Posterior cingulate gyrus (tissue), 11 donors: ENCODE measurements at places on chromosomes 3 and 15.

GRCh38 chr3:121232309-121233225, 313.2 kb downstream of the POLQ start:
- no peak for DNase-seq

DNA sequence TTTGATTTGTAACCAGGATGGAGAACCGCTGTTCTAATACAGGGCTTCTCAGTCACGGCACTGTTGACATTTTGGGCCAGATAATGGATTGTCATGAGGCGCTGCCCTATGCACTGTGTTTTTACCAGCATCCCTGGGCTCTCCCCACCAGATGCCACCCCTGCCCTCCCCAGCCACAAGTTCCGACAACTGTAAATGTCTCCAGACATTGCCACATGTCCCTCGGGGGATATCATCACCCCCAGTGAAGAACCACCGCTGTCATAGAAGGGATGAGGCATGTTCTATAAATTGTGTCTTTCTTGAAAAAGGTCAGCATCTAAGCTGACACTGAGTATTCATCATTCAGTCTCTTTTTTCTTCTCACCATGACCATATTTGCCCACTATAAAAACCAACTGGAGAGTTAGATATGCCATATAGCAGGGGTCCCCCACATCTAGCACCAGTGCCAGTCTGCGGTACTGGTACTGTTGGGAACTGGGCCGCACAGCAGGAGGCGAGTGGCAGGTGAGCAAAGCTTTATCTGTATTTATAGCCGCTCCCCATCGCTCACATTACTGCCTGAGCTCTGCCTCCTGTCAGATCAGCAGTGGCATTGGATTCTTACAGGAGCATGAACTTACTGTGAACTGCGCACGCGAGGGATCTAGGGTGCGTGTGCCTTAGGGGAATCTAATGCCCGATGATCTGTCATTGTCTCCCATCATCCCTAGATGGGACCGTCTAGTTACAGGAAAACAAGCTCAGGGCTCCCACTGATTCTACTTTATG, 260.5 kb upstream of the ST8SIA2 start:
- no peak for DNase-seq

GRCh38 chr15:75203908-75204263, 2.2 kb downstream of the C15orf39 start:
- no peak for DNase-seq

GRCh38 chr3:67686069-67686468, 31.7 kb upstream of the SUCLG2 start:
- no peak for DNase-seq

- no peak for DNase-seq
Observed at GRCh38 chr3:37968199-37968598, 22.4 kb upstream of the VILL start.

GRCh38 chr3:126132751-126133511, 47.5 kb downstream of the ALDH1L1 start:
- DNase-seq, result peak; percentile 62

- DNase-seq, result no peak
Observed at GRCh38 chr3:172341482-172342059, 106.7 kb downstream of the GHSR start.

DNA sequence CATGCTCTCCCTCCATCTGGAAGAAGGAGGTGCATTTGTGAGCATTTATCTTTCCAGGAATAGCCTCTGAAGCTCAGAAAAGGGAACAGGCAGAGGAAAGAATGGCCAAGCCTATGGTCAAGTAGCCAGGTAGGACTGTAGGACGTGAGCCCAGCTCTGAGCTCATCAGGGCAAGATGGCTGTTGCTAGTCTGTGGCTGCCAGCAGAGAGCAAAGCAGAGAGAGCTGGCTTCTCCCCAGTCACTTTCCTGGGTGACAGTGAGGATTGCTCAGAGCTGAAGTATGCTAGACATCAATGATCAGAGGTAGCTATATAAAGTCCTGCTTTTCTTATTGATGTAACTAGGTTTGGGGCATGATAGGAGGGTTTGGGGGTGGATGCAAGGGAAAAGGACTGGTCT, 146.1 kb upstream of the SLC24A5 start:
- DNase-seq, result no peak

DNA sequence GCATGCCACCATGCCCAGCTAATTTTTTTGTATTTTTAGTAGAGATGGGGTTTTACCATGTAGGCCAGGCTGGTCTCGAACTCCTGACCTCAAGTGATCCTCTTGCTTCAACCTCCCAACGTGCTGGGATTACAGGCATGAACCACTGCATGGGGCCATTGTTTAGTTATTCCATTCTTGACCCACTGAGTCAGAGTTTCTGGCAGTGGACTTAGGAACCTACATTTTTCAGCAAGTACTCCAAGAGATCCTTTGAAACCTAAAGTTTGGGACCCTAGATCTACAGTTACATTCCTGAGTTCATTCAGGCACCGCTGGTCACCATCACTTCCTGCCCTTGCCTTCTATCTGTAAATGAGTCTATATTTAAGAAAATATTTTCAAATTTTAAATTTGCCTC, 1.4 kb upstream of the TNFSF10 start:
- no peak for DNase-seq

- DNase-seq, result no peak
Observed at GRCh38 chr15:79743032-79743431, 153.8 kb downstream of the MTHFS start.

GRCh38 chr15:74620636-74621545, 5.3 kb downstream of the CLK3 start:
- peak; percentile 73 for DNase-seq

GRCh38 chr3:172685331-172686214, 25.3 kb downstream of the NCEH1 start:
- no peak for DNase-seq

DNA sequence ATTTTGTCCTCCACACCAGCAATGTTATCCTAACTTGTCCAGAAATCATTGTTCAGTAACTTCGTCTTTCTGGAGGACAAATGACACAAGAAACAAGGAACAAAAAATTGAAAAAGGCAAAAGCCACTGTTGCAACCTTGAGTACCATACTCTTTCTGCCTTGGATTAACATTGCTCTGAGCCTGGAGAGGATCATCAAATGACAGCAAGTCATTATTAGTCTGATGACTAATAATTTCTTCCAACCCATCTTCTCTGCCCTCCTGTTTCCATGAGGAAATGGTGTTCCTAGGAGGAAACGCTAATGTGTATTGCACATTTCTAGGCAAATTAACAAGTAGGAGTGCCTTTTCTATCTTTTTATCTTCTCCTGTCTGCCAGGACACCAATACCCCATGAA, 153.9 kb downstream of the PCCB start:
- DNase-seq, result no peak
